NCI-H524 (cell line): ENCODE measurements at places on chromosomes 3 and 15.
A peak's percentile ranks its signal among the peaks of the same experiment; 100 is the strongest.

DNA sequence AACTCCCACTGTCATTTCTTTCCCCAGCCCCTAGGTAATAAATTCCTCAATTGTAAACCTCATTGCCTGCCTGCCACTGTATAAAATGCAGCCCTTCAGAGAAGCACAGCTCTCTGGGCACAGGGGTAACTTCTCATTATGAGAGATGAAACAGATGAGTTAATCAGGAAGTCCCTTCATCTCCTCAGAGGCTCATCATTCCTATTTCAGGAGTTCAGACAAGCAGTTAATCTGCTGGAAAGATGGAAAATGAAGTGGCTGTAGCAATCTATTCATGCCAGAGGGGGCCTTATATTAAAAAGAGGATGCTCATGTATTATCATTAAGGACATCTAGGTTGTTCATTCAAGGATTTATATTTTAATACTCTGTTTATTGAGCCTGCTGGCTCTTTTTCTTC, 519.5 kb upstream of the LMCD1 start:
- no peak for DNase-seq

DNA sequence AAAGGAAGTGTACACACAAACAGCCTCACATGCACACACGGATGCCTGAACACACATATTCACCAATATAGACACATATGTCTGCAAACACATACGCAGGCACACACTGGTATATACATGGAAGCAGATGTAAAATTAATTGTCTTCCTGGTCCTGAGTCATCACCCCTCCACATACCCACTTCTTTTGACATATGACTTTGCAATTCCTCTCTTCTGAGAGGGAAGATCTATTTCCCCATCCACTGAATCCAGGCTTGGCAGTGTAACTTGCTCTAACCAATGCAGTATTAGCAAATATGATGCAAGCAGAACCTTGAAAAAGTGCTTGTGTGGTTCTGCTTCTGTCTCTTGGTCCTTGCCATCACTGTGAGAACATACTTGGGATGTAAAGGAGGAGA, 76.8 kb upstream of the HRH1 start:
- no peak for DNase-seq

- no peak for DNase-seq
Measured at GRCh38 chr15:83435202-83435601, 11.9 kb upstream of the SH3GL3 start.

GRCh38 chr15:85475317-85475701, 94.9 kb downstream of the AKAP13 start:
- DNase-seq, result no peak

DNA sequence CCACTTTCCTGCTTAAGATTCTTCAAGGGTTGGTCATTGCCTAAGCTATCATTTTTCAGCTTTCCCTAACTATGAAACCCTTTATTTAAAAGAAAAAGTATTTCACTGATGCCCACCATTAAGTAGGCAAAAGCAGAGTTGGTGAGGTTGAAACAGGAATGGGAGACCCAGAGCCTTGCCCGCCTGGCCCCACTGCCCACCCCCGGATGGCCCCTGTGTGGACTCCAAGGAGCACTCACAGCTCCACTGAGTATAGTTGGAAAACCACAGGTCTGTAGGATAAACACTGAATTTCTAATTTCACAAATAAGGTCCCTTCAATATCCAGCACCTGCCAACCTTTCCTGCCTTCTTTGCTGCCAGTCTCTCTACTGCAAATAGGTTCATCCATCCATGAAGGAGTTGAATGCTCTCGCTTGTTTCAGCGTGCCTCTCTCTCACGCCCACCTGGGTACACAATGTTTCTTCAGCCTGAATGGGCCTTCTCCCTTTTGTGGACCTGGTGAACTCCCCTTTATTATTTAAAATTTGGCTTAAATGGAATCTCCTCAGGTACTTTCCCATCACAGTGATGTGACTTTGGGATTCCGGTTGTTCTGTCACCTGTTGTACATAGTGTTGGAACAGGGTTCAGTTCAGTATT, 8.7 kb upstream of the ACAP2 start:
- DNase-seq, result no peak

GRCh38 chr3:99954914-99955644, 137.4 kb downstream of the CMSS1 start:
- DNase-seq, result no peak

DNA sequence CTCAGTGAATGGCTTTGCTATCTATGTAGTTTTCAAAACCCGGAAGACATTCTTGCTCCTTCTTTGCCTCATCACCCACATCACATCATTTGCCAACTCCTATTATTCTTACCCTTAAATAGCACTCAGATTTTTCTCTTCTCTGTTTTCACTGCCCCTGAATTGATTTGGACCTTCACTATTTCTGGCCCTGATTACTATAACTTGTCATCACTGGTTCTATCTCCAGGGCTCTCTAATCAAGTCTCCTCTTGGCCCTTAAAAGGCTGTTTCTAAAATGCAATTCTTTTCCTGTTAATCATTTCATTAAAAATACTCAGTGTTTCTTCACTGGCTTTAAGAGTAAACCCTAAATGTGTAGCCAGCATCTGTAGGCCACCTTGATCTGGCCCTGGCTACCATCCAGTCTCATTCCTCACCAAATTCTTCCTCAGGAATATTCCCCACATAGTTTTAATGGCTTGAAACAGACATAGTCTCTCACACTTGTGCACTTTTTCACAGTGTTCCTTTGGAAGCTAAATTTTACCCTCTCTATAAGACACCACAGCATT, 437.1 kb upstream of the CBLB start:
- no peak for DNase-seq

DNA sequence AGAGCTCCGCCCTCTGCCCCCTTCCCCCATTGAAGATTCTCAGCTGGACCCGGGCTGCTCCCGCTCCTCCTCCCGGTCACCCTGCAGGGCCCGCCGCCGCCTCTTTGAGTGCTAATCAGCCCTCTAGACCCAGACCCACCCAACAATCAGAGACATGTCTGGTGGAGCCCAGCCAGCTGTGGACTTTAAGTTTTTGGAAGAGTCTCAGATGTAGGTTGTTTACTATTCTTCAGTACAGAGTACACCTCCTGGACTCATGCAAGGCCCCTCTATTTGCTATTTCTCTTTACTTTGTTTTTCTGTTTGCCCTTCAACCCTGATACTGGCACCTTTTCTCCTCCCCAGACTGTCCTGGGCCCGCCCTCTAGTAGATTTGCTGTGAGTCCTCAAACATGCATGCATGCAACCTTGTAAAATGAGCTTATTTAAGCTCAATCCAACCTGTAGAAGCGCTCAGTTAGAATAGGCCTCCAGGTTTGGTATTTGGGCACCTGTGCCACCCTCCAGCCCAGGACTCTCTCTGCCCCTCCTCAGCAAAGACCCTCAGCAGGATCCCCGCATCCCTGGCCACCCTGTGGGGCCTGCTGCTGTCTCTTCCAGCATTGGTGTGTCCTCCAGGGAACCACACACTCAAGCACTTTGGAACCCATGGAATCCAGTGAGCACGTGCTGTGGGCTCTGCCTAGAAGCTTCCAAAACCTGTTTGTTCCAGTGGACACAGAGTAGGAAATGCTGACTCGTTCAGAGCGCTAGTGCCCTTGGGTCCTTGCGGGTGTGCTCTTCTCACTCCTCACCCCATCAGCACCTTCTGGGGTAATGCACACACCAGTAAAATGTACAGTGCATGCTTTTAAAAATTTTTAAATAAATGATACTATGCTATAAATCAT, 4.6 kb downstream of the PRR23E start:
- DNase-seq, result no peak

- DNase-seq, result peak; percentile 56
Measured at GRCh38 chr3:65595222-65596028, 443.3 kb downstream of the MAGI1 start.

- no peak for DNase-seq
Measured at GRCh38 chr15:84736375-84736774, 12.0 kb upstream of the ZNF592 start.

DNA sequence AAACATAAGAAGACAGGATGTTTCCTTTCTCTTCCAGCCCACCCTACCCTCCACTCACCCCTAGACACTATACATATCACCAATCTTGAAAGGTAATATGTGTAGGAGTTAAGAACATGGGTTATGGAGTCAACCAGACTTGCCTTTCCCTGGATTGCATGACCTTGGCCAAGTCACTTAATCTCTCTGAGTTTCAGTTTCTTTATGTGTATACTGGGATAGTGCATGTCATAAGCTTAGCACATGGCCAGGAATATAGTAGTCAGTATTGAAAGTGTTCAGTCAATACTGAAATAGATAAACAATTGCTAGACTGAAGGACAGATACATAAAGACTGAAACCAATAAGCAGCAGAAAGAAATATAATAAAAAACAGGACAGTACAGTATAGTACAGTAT, 283.2 kb upstream of the STT3B start:
- no peak for DNase-seq

- peak; percentile 9 for DNase-seq
Measured at GRCh38 chr3:57755368-57755675, 787 bp upstream of the SLMAP start.

DNA sequence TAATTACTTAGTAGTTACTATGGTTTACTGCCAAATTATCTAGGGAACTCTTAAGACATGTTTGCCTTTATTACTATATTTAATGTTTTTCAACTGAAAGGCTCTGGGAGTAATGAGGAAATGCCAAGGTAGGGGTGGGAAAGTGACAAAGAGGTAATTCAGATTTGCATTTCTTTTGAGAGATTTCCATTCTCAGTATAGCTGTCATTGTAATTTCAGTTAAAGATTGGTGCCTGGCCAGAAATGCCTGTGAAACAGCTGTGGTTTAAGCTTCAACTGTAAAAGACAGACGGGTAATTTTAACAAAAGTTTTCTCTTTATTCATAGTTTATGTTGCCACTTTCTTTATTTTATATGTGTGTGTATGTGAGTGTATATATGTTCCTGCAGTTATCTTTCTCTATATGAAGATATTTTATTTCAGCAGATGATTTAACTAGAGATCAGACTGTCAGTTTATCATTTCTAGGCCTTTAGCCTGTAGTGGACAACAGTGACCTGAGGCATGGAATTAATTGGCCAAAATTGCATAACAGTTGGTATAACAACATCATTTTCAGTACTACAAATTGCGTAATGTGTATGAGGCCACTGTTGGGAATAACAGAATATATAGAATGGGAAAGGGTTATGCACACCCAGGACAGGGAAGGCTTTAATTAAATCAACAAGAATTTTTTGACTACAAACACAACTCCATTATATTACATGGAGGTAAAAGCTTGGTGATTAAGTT, 119.0 kb downstream of the BBX start:
- no peak for DNase-seq

- DNase-seq, result no peak
Measured at GRCh38 chr3:145620002-145620401, 541.0 kb downstream of the PLOD2 start.

DNA sequence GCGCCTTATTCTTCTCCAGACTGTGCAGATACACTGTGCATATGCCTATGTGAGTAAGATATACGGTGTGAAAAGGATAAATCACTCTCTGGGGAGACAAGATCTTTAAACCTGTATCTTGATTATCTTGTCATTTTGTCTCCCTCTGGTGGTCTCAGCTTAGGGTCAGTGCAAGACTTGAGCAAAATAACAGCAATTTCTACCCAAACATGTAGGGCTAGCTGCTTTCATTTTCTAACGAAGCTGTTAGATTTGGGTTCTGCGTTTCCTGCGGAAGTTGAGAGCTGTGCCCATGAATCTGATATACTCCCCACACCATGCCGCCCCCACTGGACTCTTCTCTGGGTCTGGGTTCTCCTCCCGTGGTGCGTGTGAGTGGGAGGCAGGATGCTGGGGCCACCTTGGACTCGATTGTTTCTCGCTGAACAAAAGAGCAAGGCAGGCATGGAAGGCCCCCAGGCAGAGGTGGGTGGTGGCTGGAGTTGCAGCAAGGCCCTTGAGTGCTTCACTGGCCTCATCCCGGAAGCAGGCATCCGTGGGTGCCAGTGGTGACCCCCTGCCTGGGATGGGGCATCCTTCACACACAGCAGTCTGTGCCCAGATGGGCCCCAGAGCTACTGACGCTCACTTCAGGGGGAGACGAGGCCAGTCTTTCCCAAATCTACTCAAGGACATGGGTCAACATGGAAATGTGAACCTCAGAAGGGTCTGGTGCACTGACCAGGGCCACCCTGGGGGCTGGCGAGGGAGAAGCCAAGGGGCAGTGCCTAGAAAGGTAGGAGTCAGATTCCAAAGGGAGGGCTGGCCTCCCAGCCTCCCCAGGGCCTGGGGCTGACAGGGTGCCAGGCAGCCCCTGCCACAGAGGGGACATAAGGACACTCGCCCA, 179.6 kb downstream of the NSMCE3 start:
- DNase-seq, result no peak

DNA sequence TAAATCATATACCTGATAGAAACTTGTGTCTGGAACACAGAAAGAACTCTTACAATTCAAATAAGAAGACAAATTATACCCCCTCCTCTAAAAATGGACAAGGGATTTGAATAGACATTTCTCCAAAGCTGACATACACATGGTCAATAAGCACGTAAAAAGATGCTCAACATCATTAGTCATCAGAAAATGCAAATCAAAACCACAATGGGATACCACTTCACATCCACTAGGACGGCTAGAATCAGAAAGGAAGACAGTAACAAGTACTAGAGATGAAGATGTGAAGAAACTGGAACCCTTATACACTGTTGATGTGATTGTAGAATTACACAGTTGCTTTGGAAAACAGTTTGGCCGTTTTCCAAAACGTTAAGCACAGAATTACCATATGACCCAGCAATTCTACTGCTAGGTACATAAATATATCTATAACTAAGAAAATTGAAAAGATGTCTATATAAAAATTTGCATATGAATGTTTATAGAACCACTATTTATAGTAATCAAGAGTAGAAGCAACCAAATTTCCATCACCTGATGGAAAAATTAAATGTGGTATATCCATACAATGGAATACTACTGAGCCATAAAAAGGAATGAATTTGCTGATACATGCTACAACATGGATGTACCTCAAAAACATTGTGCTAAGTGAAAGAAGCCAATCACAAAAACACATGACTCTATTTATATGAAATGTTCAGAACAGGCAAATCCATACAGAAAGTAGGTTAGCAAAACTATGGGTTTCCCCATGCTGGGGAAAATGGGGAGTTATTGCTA, 60.8 kb downstream of the GREM1 start:
- no peak for DNase-seq

DNA sequence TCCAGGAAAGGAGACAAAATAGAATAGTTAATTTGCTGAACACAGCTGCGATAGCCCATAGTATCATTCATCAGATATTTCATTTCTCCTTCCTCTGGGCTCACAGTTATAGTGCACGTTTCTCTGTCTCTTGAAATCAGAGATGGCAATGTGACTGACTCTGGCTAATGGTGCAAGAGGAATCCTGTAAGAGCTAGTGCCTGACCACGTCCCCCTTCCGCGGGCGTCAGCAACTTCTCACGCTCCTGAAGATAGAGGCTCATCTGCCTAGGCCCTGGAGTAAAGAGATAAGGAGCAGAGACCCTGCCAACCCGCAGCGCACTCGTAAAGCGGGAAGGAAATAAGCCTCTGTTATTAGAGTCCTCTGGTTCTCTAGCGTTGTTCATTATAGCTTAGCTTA, 391.8 kb downstream of the VPS13C start:
- DNase-seq, result no peak

- no peak for DNase-seq
Measured at GRCh38 chr15:92033314-92033713, 179.8 kb downstream of the SLCO3A1 start.
